ENCODE measurements at places on chromosomes 5 and 9. TPM values are rescaled to one million over a fixed set of nuclear protein-coding genes. Genes with fewer than 3 reads are reported as not detected.

- no peak for DNase-seq
Measured at GRCh38 chr5:180178531-180179441, 30.2 kb downstream of the RASGEF1C start.

- no peak for DNase-seq
Measured at GRCh38 chr5:8611067-8611466, 742.1 kb downstream of the MTRR start.

Gene RASGEF1C
- 17.9 TPM for total RNA-seq

DNA sequence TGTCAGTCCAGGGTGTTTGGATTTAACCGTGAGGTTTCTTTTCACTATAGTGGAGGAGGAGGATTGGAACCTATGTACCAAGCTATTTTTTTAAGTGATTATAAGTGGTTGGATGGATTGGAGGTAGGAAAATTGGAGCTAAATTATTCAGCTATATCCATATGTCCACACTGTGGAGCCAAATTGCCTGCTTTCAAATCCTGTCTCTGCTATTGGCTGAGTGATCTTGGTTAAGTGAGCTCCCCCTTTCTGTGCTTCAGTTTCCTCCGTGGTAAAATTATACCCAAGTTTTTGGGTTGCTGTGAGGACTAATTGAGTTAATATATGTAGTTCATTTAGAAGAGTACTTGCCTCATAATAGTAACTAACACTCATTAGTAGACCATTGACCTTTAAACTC is 2.5 kb downstream of the CENPP start:
- DNase-seq = no peak

DNA sequence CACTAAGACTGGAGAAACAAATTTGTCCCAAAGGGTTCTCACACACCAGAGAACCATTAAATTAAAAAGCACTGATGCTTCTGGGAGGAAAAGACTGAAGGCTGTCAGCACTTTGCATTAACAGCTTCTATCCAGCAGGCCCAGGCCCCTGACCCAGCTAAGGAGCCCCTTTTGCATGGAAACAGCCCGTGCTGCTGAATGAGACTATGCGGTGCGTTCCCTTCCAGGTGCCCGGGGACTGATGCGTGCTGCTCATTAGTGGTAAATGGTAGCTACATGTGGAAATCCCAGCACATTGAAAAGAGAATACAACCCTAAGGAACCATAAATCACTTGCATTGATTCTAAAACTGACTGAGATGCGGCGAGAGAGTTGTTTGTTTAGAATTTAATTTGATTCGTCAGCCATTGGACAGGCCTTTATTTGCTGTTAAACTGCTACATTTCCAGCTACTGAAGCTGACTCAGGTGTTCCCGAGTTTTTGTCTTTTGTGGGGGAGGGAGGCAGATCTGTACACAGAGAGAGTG is 351.0 kb upstream of the SLC24A2 start:
- no peak for DNase-seq

GRCh38 chr5:141241496-141241895 is 3.7 kb upstream of the PCDHB15 start:
- no peak for DNase-seq

All from frontal cortex (tissue), 4 donors.